Effector CD4-positive, alpha-beta T cell (primary cell): ENCODE measurements at places on chromosomes 1 and 21.

DNA sequence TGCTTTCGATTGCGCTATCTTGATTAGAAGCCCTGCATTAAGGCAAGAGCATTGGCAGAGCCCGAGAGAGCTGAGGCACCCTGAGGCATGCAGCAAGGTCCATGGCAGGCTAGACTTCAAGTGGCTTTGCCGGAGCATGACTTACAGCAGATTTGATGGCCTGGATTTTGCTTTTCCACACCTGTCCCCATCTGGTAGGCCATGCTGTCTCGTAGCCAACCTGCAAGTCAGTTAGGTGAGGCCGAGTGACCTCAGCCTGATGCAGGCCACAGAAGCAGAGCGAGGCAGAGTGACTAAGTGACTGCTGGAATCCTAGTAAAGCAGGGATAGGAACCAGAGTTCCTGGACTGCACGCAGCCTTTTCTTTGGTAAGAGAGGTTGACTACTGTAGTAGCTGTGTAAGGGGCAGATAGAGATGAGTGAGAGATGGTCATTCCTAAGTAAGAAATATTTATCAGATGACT is 148.9 kb downstream of the PBX1 start:
- DNase-seq: no peak

GRCh38 chr1:156673387-156674121 is 3.7 kb downstream of the NES start:
- DNase-seq: no peak

DNA sequence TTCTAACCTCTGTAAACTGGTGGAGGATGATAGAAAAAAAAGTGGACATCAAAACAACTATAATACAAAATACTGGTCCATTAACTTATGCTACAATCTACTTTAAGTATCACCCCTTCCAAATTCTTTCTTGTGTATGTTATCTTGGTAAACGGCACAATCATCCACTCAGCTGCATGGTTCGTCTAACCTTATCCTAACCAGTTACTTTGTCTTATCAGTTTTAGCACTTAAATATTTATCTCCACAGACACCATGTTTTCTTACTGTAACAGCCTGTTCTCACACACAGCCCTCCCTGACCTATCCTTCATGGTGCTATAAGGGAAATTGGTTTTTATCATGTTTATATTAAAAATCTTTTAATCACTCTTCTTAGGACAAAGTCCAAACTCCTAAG is 157.2 kb downstream of the PTGER3 start:
- DNase-seq: no peak

- DNase-seq: no peak
These were observed 8.1 kb downstream of the COL8A2 start for GRCh38 chr1:36116901-36117300.

GRCh38 chr1:3900969-3901529 is 977 bp upstream of the C1orf174 start:
- DNase-seq: peak; percentile 67

GRCh38 chr1:231139659-231140654 is 21.9 kb upstream of the TRIM67 start:
- no peak for DNase-seq

DNA sequence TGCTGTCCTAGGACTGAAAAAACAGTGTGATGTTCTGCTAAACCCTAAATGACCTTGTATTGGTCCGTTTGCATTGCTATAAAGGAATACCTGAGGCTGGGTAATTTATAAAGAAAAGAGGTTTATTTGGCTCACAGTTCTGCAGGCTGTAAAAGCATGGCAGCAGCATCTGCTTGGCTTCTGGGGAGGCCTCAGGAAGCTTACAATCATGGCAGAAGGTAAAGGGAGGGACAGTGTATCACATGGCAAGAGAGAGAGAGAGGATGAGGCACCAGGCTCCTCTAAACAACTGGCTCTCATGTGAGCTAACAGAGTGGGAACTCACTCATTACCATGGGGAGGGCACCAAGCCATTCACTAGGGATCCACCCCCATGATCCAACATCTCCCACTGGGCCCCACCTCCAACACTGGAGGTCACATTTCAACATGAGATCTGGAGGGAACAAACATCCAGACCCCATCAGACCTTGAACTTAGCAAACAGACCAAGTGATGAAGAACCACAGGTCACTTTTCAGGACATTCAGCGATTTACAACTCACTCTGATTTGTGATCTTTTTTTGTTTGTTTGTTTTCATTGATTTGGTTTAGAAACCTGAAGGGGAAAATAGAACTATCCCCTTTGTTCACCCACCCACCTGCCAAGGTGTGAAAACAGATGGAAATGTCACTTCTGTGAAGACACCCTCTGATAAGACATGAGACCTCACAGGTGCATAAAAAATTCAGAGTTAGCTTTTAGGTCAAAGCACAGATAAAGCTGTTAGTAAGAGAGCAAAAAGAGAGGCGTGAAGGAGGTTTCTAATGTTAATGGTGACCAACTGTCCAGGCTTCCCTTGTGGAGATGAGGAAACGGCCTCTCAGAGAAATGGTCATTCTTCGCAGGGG is 104.2 kb upstream of the RALGPS2 start:
- DNase-seq: no peak

DNA sequence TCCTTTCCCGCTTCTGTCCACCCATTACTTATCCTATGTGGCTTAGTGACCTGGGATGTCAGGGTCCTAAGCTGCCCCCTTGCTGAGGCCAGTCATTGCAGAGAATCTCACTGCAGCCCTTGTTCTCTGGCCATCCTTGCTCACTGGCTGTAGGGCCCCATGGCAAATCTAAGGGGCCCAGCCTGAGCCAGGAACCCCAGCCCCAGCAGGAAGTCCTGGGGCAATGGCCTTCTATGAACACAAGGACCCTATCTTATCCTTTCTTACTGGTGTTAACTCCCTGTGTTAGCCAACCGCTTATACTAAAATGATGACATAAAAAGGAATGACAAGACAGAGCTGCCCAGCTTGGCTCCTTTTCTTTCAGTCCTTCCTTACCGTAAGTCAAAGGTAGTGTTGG is 29.9 kb downstream of the DHCR24 start:
- no peak for DNase-seq

DNA sequence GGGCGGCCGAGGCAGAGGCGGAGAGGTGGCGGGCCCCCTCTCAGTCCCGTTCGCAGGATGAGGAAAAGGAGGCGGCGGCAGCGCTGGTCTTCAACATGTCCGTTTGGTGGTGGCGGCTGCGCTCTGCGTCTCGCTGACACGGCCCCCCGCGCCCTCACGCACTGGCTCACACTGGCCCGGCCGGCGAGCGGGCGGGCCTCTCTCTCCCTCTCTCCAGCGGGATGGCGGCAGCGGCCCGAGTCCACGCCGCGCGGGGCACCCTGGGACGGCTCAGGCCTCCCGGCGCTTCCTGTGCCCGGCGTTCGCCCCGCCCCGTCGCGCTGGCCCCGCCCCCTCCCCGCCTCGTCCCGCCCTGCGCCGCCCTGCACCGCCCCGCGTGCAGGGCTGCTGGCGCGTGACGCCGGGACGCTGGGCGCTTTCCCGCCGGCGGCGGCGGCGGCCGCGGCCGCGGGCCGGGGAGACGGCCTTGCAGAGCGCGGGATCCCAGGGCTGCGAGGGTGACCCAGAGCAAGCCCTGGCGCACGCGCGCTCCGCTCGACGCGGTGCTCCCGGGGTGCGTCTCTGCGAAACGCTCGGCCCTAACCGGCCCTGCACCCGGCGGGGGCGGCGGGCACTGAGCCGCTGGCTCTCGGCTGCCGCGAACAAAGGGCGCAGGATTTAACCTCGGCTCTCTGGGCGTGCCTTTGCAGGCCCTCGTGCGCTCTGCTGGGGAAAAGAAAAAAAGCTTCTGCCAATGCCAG is at the start of gene SCAF4:
TSS of gene SCAF4 (minus strand) at position 262 of the 740 bp plus-strand sequence. CDS start 426 bp downstream, outside the sequence.
- peak; percentile 70 for DNase-seq

- DNase-seq: no peak
These were observed 696.6 kb upstream of the BRINP3 start for GRCh38 chr1:191174298-191174697.

DNA sequence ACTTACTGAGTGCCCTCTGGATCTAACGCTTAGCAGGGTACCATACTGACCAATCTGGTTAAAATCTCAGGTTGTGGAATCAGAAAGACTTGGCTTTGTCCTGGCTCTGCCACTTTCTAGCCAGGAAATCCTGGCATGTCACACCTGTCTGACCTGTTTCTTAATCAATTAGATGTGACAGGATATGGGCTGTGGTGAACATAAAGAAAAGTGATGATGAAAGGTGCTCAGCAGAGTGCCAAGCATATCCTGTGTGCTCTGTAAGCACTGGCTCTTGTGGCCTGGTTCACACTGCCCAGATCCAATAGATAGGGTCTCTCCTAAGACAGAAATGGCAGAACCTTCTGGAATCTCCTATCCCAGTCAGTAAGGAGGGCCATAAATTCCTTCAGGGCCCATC is 53.9 kb downstream of the PHC2 start:
- DNase-seq: no peak

DNA sequence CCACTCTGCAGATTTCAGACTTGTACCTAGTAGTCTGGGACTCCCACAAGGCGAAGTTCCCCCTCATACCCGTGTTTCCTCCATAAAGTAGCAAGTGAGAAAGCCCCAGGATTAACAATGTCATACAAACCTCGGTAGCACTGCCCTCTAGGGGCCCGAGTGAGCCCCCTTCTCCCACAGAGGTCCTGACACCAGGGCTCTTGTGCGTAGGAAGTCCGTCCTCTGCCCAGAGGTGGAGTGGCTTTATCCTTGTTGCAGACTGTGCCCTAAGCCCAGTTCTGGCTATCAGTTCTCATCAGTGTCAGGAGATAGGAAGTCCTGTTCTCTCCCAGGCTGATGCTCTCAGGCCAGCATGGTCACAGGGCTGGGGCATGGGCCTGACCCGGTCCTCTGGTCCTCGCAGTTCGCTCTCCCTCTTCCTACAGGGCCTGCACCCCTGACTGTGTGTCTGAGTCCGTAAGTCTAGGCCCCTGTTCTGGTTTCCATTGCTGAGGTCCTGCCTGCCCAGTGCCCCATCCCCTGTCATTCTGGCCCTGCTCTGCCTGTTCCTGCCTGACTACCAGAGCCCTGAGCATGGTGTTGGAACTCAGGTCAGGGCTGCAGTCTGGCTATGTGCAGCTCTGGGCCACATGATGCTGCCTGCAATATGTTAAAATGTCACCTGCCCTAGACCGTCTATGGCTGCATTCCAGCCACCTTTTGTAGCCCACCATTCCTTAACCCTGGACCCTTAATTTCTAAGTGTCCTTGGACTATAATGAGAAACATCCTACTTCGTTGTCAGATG is 285.6 kb downstream of the ASTN1 start:
- DNase-seq: no peak

- DNase-seq: no peak
These were observed 14.1 kb upstream of the WNT9A start for GRCh38 chr1:227961651-227962466.

GRCh38 chr1:65253800-65254319 is 55.5 kb upstream of the DNAJC6 start:
- no peak for DNase-seq

DNA sequence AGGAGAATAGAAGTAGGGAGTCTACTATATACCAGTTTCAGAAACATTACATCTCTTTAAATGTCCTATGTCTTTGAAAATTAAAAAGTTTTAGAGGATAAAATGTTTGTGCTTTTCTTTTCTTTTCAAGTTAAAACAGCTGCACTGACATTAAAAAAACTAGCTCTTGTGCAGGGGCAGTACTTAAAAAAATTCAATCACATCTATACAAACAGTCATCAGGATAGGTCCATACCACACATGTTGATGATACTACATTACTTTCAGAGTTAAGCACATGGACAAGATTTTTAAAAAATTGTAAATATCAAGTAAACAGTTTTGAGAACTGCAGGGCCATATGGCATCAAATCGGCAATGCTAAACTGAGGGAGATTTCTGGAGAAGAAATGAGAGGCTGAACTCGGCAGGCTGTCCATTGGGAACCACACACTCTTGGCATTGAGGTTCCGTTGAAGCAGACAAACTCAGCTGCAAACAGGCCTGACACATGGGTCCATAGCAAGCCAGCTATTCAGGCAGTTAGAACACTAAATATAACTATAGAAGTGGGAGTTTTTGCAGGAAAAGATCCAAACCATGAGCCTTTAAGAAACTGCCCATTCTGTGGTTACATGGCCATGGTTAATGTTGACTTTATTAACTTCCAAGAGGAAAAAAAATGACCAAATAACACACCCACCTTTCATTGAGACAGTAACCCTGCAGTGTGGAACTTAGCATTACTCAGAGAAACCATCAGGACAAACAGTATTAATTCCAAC is 84.5 kb upstream of the BCL10 start:
- DNase-seq: no peak

DNA sequence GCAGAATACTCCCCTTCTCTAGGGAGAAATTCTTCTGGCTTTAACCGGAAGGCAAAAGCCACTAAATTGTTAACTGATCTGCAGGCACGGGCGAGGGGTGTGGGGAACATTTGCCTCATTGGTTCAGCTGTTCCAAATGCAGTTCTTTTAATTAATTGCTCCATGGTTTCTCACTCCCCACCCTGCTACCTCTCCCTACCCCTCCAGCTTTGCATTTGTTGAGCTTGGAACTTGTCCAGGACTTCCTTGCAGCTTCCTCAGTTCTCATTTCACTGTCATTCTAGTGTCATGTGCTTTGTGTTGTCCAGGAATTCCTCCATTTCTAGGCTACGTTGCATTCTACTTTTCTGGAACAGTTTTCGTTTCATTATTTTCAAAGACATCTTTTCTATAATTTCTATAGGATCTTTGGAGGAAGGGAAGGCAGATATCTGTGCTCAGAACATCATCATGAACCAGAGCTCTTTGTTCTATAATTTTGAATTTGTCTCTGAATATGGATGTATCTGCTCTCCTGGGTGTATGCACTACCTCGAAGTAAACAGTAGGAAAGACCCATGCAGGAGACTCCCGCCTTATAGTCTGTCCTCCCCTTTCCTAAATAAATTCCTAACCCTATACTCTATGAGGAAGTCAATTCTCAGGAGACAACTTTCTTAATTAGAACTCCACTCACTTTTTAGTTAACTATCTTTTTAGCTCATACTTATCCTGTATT is 132.4 kb upstream of the LMO4 start:
- no peak for DNase-seq

- no peak for DNase-seq
These were observed 163.2 kb upstream of the NBPF11 start for GRCh38 chr1:148315071-148315811.
